Keratinocyte (primary cell): ENCODE measurements at places on chromosomes 2 and 18. TPM values are rescaled to one million over a fixed set of nuclear protein-coding genes. Genes with fewer than 3 reads are reported as not detected.

ZBTB7C gene
- polyA plus RNA-seq = 0.15 to 0.77 TPM (median 0.58 TPM) in 3 replicates

DSC3 gene
- polyA plus RNA-seq = 92.5 to 116 TPM (median 103 TPM) in 3 replicates

AMER3 gene
- not detected in 3 replicates for polyA plus RNA-seq

IL1R2 gene
- polyA plus RNA-seq = 24.6 to 57.3 TPM (median 47.7 TPM) in 3 replicates

RGPD3 gene
- polyA plus RNA-seq = 0.06 to 0.09 TPM (median 0.06 TPM) in 3 replicates

GALNT5 gene
- polyA plus RNA-seq = 6.8 to 10.9 TPM (median 8.3 TPM) in 3 replicates

EGR4 gene
- not detected in 3 replicates for polyA plus RNA-seq

ATP5F1A gene
- 436 to 621 TPM (median 512 TPM) in 3 replicates for polyA plus RNA-seq

VWA3B gene
- polyA plus RNA-seq = 0.05 to 0.24 TPM in 2 of 3 replicates, not detected in the other

GAREM2 gene
- 0.03 to 0.17 TPM (median 0.06 TPM) in 3 replicates for polyA plus RNA-seq

RIOK3 gene
- polyA plus RNA-seq = 34.7 to 68.6 TPM (median 46.7 TPM) in 3 replicates

SCN2A gene
- polyA plus RNA-seq = 0.27 to 1.0 TPM (median 0.91 TPM) in 3 replicates

NR4A2 gene
- 0.15 to 4.5 TPM (median 3.0 TPM) in 3 replicates for polyA plus RNA-seq

SOX11 gene
- polyA plus RNA-seq = not detected in 3 replicates

GKN2 gene
- polyA plus RNA-seq = 0.08 TPM in 1 of 3 replicates, not detected in the others

ALK gene
- polyA plus RNA-seq = not detected in 3 replicates

PRKAG3 gene
- polyA plus RNA-seq = not detected in 3 replicates

IKZF2 gene
- polyA plus RNA-seq = 7.1 to 12.3 TPM (median 8.2 TPM) in 3 replicates

CNTNAP5 gene
- not detected in 3 replicates for polyA plus RNA-seq

DTNA gene
- polyA plus RNA-seq = 0.26 to 1.9 TPM (median 0.81 TPM) in 3 replicates

CXCR1 gene
- polyA plus RNA-seq = 12.7 to 23.5 TPM (median 14.5 TPM) in 3 replicates

ATP6V1C2 gene
- polyA plus RNA-seq = 0.31 to 0.55 TPM (median 0.49 TPM) in 3 replicates

TXNDC2 gene
- 0.03 TPM in 1 of 3 replicates, not detected in the others for polyA plus RNA-seq

INHBB gene
- 0.01 to 0.02 TPM in 2 of 3 replicates, not detected in the other for polyA plus RNA-seq

PMAIP1 gene
- 24.1 to 49.1 TPM (median 31.8 TPM) in 3 replicates for polyA plus RNA-seq

PROC gene
- 0.16 to 0.42 TPM (median 0.33 TPM) in 3 replicates for polyA plus RNA-seq
